Kidney epithelial cell (primary cell): ENCODE measurements at places on chromosomes 4 and X.

- DNase-seq = no peak
Observed at GRCh38 chrX:135213200-135213844, 38.5 kb upstream of the ETDA start.

DNA sequence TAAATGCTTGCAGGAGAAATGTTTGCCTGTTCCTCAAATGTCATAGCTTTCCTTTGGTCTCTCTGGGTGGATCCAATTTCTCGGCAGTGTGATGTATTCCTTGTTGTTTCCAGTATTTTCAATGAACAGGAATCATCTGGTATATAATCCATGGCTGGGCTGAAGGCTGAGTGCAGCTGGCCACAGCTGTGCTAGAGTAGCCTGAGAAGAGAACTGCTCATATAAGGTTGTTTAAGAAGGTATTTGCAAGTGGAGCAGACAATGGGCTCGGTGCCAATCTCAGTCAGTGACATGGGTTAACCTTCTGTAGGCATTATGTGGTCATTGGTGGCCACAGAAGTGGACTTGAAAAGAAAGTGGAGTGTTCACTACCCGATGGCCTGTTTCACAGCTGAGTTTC lies 390.3 kb downstream of the SPRY1 start:
- peak; percentile 31 for DNase-seq

GRCh38 chr4:125283707-125284279 lies 31.0 kb upstream of the FAT4 start:
- no peak for DNase-seq

GRCh38 chr4:188002751-188003150 lies 7.2 kb downstream of the ZFP42 start:
- DNase-seq = no peak

DNA sequence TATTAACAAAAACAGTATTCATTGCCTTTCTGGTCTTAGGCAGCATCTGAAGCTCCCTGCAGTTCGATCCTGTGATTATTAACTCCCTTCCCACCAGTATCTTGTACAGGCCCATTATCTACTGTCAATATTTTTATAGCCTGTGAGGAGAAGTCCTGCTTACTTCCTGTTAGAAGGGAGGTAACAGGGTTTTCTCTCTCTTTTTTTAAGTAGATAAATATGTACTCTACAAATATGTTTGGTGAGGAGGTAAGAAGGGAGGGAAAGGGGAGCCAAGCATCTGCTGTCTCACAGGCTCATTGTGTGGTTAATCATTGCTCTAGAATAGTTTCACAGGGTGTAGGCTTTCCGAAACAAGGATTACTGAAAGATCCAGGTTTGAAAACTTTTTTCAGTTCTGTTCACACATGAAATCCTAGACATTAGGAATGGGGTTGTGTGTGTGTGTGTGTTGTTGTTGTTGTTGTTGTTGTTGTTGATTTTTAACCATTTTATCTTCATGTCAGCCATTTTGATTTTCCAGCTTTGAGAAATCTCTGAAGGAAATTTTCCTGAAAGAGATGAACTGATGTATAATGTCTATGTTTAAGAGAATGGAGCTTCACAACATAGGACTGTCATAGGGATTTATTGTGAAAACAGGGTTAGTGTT lies 14.2 kb downstream of the ATOH1 start:
- DNase-seq = no peak

GRCh38 chrX:56928546-56928945 lies 66.8 kb downstream of the SPIN3 start:
- no peak for DNase-seq

GRCh38 chr4:139903845-139904244 lies 238.2 kb downstream of the MGST2 start:
- DNase-seq = no peak

GRCh38 chrX:118760025-118760424 lies 32.6 kb downstream of the IL13RA1 start:
- DNase-seq = no peak

- no peak for DNase-seq
Observed at GRCh38 chr4:110208419-110208818, 10.0 kb upstream of the ELOVL6 start.

DNA sequence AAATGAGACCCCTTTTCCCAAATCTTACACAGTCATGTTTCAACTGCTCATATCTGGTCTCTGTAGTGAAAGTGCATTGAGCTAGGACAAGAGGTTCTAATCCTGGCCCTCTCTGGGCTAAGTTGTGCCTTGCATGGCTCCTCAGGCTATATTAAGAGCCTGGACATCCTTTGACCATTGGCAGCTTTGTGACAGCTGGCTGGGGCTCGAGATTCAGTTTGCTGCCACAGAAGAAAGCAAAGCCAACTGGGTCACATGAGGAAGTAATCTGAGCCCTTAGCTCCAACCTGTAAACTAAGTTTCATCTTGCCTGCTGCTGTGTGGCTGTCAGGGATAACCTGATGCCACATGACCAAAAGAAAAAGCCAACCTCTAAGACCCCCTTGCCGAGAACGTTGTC lies 51.8 kb upstream of the JADE1 start:
- no peak for DNase-seq

- no peak for DNase-seq
Observed at GRCh38 chr4:175411251-175411650, 400.8 kb downstream of the GPM6A start.

GRCh38 chrX:96579252-96579651 lies 105.4 kb upstream of the DIAPH2 start:
- no peak for DNase-seq

- DNase-seq = no peak
Observed at GRCh38 chrX:49838374-49838773, 9.3 kb downstream of the PAGE4 start.

DNA sequence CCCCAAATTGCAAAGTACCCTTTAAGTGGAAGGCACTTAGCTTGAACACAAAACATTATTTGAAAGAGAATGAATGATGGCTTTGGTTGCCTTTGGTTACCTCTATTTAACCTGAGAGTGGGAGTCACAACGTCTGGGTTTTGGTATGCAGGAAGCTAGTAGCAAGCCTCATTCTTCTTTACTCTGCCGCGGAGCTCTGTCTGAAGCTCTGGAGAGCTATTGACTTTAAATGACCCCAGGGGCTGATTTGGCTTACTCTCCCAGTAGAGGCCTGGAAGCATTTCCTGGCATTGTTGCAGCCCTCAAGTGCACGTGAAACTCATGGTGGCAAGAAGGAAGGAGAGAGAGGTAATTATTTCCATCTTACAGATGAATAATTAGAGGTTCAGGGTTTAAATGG lies 81.8 kb upstream of the MAGEA4 start:
- DNase-seq = no peak

DNA sequence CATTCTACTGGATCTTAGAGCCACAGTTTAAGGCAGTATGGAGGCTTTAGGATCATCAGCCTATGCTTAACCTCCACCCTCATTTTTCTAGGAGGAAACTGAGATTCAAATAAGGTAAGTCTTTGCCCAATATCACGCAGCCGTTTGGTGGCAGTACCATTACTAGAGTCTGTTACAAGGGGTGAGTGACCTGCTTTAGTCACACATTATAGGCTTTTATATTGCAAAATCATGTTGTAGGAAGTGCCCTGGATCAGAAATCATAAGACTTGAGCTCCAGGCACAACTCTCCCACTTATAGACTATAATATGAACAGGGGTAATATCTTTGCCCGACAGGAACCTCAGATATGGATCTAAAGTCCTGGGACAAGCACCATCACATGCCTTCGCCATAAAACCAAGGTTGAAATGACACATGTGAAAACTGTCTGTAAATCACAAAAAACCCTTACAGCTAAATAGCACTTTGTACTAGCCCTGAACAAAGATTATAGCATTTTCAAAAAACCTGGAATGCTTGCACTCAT lies 19.2 kb downstream of the HPSE start:
- no peak for DNase-seq

GRCh38 chr4:48594180-48594579 lies 104.1 kb downstream of the ZAR1 start:
- DNase-seq = no peak

- no peak for DNase-seq
Observed at GRCh38 chrX:134682081-134682480, 23.8 kb upstream of the PLAC1 start.

DNA sequence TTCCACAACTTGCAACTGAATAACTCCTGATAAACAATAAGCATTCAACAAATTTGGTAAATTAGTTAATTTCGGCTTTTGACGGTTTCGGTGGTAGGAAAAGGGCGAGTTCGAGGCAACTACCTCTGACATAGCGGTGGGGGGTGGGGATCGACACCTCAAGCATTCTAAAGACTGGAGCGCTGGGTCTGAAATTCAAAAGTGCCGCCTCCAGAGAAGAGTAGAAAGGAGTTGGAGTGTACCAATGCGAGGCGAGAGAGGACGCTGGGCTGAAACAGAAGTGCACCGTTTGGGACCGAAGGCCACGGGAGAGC lies 725 bp downstream of the SMC1A start:
- no peak for DNase-seq

- no peak for DNase-seq
Observed at GRCh38 chr4:173703021-173703420, 173.0 kb upstream of the HAND2 start.

DNA sequence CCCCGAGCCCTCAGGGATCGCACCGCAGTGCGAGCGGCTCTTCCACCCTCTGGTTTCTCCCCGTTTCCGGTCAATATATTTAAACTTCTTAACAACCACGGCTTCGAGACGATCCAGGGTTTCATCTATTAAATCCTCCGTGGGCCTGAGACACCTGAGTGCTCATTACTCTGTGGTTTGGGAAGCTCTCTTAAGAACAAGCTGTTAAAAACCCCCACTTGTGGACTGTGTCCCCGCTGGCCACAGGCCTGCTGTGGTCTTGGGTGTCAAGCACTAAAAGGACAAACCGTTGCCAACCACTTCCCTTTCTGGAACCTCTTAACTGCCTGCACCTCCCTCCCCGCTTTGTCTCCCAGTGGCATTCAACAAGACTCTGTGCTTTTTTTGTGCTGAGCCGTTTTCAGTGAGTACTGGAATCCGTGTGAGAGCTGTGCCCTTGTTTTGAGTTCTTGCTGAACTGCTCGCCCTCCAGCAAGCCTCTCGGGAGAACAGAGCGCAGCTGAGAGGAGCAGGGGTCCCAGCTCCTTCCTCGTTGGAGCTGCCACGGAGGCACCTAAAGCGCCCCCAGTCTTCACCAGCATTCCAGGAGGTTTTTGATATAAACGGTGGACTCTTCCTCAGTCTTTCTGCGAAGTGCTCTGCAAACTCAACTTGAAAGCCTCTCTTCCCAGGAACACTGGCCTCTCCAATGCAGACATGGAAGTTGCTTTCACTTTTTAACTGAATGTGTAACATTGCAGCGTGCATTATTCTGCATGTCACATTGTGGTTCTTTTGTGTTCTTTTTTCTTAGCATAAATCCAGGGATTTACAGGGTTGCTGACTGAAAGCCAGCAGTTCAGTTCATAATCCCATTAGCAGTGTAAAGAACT lies 691 bp upstream of the IGFBP7 start:
- DNase-seq = no peak

- DNase-seq = no peak
Observed at GRCh38 chr4:76783836-76784235, 114.1 kb downstream of the SOWAHB start.

DNA sequence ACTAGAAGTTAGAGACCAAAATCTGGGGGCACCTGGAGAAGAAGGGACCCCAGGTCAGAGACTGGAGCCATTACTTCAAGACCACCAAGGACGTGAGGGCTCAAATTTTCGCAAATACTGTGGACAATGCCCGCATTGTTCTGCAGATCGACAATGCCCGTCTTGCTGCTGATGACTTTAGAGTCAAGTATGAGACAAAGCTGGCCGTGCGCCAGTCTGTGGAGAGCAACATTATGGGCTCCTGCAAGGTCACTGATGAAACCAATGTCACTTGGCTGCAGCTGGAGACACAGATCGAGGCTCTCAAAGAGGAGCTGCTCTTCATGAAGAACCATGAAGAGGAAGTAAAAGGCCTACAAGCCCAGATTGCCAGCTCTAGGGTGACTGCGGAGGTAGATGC lies 101.2 kb downstream of the NCAPG start:
- DNase-seq = no peak

GRCh38 chrX:40224658-40225057 lies 126.9 kb upstream of the BCOR start:
- DNase-seq = no peak

DNA sequence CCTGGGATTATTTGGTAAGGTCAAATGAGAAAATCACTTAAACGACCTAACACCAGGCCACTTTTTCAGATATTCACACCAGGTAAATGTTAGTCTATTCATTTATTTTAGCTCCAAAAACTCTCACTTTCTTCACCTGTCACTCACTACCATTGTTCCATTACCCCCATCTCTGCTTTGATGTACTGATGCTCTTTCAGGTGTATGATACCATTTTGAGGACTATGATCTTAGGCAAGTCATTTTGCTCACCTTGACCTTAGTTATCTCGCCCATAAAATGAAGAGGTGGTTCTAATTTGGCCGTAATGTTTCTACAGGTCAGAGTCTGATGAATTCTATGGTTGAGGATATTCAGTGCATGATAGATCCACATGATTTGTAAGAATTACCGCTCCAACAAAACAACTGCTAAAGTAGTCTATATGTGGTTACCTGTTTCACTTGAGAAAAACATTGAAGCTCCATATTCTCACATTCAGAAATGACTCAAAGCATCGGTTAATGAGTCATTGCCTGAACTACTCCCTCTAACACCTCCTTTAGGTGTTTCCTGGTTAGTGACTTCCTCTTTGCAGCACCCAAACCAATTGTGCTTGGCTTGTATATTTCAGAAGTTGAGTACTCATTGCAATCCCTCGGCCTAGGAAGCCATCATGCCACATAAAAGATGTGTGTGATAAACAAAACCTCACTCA lies 4.5 kb downstream of the DTHD1 start:
- peak; percentile 41 for DNase-seq

DNA sequence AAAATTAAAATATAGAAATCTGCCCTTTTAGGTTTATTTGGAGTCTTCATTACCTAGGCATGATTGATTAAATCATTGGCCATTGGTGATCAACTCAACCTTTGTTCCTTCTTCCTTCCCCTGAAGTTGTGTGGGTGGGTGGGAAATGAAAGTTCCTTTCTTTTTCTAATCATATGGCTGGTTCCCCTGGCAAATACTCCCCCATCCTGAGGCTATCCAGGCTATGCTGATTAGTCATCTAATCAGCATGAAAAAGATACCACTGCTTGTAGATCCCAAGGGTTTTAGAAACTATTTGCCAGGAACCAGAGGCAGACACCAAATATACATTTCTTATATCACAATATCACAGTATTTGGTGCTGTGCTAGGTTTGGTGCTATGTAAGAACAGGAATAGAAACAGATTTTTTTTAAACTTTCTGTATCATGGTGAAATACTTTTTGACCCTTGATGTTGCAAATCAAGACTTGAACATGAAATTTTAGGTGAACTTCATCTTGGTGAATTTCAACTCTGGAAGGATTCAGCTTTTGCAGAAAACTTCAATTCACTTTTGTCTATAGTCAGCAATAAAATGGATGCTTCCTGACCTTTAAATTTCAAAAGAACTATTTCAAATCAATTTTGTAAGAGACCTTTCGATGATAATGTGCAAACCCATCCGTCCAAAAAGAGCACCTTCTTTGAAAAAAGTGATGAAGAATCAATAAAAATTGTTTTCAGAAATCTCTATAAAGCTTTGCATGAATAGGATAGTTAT lies 71.1 kb downstream of the CCSER1 start:
- DNase-seq = no peak

DNA sequence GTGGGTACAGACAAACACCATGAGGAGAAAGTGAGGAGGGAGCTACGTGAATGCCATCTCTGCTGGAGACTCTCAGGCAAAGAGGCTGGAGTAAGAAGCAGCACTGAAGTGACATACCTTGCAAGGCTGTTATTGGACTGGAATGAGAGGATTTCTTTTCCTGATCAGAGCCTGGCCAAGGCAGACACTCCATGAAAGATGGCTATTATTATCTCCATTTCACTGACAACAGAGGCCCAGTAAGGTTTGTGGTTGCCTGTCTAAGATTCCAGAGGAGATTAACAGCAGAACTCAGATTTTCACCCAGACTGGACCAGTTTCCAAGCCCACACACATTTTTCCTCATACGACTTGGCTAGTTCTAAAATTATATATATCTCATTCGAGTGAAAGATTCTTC lies 162.0 kb upstream of the EOLA2 start:
- no peak for DNase-seq
